ENCODE measurements at places on chromosomes 12 and 14.

- no peak for DNase-seq
Measured at GRCh38 chr12:68958322-68958721, 25.4 kb upstream of the CPM start.

GRCh38 chr14:99191395-99192027 lies 80.5 kb downstream of the BCL11B start:
- no peak for DNase-seq

- no peak for DNase-seq
Measured at GRCh38 chr12:32155041-32155440, 48.4 kb downstream of the BICD1 start.

DNA sequence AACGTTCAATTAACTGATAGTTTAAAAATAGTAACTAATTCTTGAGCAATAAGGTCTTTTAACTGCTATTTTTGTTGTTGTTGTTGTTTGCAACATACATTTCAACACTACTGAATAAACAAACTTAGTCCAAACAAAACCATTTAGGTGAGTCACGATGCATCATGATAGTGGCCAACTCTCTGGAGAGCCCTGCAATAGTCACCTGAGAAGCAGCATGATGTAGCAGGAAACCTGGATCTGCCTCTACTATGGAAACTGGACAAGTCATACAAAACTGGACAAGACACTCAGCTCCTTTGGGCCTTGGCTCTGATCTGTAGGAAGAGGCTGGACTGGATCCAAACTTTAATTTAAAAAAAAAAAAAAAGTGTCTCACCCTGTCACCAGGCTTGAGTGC lies 117.3 kb downstream of the MED13L start:
- DNase-seq, result no peak

DNA sequence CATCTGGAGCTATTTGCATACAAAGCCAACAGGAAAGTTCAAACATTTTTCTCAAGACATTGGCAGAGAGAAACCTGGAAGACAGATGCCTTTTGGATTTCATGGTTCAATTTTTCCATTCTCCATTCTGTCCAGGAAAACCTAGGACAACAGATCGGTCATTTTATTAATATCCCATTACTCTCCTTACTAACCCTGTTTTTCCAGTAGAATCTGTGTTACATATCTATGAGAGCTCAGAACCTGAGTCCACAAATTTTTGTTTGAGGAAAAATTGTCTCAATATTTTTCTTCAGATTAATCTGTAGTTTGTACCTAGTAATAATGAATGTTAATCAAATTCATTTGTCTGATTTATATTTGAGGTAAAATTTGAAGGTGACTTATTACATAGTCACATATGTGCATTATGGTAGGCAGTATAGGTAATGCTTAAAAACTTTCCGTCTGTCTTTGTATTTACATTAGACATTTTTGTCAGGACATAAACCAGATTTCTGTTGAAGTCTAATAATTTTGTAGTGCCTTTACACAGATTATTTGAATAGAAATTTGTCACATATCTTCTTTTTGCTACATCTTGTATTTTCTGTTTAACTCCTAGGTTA lies 75.3 kb downstream of the CCDC91 start:
- no peak for DNase-seq

DNA sequence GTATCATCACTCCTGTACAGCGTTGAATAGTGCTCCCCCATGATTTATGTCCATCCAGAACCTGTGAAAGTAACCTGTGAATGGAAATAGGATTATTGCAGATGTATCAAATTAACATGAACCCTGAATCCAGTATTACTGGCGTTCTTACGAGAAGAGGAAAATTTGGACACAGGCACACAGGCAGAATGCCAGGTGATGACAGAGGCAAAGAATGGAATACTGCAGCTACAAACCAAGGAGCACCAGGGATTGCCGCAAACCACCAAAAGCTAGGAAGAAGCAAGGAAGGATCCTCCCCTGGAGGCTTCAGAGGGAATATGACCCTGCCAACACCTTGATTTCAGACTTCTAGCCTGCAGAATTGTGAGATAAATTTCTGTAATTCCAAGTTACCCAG lies 113.5 kb upstream of the EGLN3 start:
- DNase-seq, result no peak

- DNase-seq, result no peak
Measured at GRCh38 chr12:3091382-3092241, 14.4 kb downstream of the TSPAN9 start.

- DNase-seq, result no peak
Measured at GRCh38 chr12:131789638-131790037, 38.6 kb upstream of the MMP17 start.

DNA sequence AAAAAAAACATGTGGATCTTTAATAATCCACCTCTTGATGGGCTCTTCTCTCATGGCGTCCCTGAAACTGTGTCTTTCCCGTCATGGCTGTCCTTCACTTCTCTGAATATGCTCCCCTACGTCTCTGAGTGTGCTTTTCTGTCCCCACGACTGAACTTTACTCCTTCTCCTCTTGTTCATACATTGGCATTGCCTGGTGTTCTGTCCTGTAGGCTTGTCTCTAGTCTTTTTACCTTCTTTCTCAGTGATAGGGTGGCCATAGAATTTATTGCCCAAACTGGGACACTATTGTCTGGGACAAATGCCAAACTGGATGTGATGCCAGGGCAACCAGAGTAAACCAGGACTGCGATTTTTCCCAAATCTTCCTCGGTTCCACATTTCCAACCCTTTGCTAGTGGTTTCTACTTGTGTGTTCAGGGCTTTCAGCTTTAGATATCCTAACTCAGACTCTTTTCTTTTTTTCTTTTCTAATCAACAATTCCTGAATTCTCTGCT lies 202.2 kb downstream of the ATP23 start:
- no peak for DNase-seq

GRCh38 chr14:70303545-70304293 lies 55.8 kb downstream of the COX16 start:
- DNase-seq, result no peak

DNA sequence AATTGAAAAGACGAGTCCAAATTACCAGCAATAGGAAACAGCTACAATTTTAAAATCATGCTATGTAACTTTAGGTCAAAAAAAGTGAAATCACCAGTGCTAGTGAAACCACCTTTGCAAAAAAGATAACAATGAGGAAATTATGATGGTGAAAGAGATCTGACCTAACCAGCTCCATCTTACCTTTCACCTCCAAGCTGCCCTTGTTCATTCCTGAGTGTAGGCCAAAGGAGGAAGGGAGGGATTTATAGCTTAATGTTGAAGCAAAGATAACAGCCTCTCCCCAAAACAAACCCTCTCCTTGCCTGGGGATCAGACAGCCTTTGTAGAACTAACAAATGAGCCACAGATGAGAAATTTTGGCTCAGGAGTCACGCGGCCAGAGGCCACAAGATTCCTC lies 83.2 kb upstream of the EIF5 start:
- DNase-seq, result no peak

GRCh38 chr14:56299306-56299984 lies 181.2 kb downstream of the PELI2 start:
- DNase-seq, result no peak

- DNase-seq, result no peak
Measured at GRCh38 chr14:91078095-91078737, 17.8 kb upstream of the RPS6KA5 start.

DNA sequence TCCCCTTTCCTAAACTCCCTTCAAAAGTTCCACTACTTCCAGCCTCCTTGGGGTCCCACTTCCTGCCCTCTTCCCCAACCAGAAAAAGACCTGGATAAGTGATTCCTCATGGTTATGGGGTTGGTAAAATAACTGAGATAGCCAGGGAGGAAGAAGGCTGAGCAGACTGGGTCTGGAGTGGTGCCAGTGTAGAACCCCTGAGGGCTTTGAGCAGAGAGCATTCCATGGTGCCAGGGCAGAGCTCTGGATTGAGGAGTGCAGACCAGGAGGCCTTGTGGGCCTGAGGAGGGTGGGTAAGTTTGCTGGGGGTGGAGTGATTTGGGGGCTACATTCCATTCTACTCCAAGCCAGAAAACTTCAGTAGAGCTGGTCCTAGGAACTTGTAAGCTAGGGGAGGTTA lies 9.5 kb upstream of the CISTR start:
- DNase-seq, result no peak

- DNase-seq, result no peak
Measured at GRCh38 chr12:18415227-18415626, 153.9 kb downstream of the PIK3C2G start.

DNA sequence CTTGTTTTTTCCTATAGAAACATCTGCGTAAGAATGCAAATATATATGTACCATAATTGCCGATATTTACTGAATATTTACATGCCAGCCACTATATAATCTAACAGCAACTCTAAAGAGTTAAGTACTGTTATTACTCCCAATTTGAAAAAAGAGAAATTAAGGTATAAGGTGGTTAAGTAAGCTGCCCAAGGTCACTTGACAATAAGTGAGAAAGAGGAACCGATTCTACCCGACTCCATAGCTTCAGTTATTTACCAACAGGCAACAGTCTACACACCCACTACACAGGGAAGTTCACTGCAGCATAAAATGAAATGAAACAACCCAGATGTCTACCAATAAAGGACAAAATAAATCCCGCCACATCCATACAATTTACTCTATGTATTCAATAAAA lies 1.1 kb downstream of the MIS18BP1 start:
- peak; percentile 47 for DNase-seq

DNA sequence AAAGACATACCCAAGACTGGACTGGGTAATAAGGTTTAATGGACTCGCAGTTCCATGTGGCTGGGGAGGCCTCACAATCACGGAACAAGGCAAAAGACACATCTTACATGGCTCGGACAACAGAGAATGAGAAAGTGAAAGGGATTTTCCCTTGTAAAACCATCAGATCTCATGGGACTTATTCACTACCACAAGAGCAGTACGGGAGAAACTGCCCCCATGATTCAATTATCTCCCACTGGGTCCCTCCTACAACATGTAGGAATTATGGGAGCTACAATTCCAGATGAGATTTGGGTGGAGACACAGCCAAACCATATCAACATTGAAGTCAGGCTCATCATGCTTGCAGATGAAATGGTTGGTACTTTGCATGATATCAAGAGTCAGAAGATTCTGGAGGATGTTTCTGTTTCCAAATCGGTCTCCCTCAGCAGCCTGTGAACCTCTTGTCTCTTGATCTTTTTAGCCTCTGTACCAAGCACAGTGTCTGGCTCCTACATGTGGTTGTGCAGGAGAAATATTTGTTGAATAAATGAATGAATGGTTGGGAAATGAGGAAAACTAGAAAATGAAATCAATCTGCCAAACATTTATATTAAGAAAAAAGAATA lies 98.6 kb downstream of the VRK1 start:
- no peak for DNase-seq

- no peak for DNase-seq
Measured at GRCh38 chr12:20451761-20452160, 83.4 kb downstream of the PDE3A start.

DNA sequence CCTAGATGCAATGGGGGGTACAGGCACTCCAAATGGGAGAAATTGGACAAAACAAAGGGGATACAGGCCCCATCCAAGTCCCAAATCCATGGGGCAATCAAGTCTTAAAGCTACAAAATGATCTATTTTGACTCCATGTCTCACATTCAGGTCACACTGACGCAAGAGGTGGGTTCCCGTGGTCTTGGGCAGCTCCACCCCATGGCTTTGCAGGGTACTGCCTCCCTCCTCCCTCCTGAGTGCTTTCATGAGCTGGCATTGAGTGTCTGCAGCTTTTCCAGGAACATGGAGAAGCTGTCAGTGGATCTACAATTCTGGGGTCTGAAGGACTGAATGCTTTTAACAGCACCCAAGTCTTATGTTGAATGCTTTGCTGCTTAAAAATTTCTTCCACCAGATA lies 274.5 kb upstream of the LRIG3 start:
- DNase-seq, result no peak

GRCh38 chr12:115973968-115974724 lies 303.3 kb downstream of the MED13L start:
- no peak for DNase-seq

GRCh38 chr12:28223858-28224257 lies 33.6 kb downstream of the CCDC91 start:
- no peak for DNase-seq

GRCh38 chr12:51687614-51688013 lies 96.6 kb downstream of the SCN8A start:
- DNase-seq, result no peak

DNA sequence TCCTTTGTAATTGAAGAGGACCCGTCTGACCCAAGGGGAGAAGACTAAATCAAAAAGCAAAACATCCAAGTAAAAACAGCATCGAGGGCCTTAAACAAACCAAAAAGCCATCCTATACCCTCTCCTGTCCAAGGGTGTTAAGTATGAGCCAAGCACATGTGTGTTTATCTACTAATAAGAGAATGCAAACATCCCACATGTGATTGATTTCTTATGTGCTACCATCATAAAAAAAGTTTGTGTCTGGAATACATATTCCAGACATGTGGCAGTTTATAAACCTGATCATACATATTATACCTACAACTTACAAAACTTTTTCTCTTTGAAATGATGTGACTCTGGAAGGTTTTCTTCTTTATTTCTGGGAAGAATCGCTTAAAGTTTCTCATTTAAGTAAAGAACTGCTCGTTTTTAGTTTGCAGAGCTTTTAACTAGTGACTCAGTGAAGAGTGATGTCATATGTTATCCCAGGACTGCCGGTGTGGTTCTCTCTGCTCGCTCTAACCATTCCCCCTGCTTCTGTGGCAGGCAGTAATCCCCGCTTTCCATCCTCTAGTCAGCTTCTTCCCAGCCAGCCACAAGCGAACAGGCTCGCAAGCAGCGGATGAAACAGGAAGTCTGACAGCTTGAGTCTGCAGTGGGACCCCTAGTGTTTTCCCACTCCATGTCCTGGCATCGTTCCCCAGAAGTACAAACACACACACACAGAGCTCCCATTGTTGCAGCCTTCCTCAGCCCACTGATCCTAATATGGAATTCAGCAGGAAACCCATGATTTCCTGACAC lies 431 bp upstream of the RHOJ start:
- peak; percentile 100 for DNase-seq

DNA sequence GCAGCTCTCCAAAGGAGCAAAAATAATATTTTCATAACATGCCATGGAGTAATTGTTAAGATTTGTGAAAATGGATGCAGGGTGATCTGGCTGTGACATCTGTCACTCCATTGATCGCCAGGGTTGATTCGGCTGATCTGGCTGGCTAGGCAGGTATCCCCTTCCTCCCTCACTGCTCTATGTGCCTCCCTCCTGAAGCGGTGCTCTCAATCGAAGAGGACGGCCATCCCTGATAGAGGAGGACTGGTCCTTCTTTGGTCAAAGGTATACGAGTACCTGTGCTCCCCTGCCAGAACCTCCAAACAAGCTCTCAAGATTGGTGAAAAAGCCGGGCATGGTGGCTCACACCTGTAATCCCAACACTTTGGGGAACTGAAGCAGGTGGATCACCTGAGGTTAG lies 47.9 kb downstream of the VCPKMT start:
- DNase-seq, result no peak

- peak; percentile 18 for DNase-seq
Measured at GRCh38 chr14:74638066-74638465, 26.0 kb upstream of the LTBP2 start.

GRCh38 chr14:90491221-90491885 lies 94.5 kb downstream of the CALM1 start:
- DNase-seq, result no peak

GRCh38 chr12:13135371-13136178 lies 32.1 kb upstream of the GSG1 start:
- DNase-seq, result no peak

GRCh38 chr14:99029145-99029915 lies 242.7 kb downstream of the BCL11B start:
- DNase-seq, result no peak

- peak; percentile 95 for DNase-seq
Measured at GRCh38 chr14:101072945-101073597, 169.5 kb upstream of the RTL1 start.

All from lung microvascular endothelial cell (primary cell).